ENCODE measurements at places on chromosomes 5 and 9. TPM values are rescaled to one million over a fixed set of nuclear protein-coding genes. Genes with fewer than 3 reads are reported as not detected.

DNA sequence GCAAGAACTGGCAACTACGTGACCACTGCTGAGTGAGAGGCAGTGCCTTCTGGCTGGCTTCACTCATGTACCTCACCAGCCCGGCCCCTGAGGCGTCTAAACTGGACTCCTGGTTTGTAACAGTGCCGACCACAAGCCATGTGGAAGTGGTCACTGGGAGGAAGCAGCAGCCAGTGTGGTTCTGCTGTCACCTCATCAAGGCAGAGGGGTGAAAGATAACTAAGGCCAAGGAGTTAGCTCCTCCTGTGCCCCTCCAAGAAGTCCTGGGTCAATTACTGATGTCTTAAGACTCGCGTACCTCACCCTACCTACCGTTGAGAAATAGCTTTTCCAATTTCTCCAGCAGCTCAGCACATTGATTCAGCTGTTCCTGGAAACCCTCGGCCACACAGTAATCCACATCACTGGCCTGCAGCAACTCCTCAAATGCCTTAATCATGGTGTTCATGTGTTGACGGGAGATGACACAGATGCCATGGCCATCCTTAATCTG is 142.9 kb downstream of the CDK5RAP2 start:
- no peak for DNase-seq

DNA sequence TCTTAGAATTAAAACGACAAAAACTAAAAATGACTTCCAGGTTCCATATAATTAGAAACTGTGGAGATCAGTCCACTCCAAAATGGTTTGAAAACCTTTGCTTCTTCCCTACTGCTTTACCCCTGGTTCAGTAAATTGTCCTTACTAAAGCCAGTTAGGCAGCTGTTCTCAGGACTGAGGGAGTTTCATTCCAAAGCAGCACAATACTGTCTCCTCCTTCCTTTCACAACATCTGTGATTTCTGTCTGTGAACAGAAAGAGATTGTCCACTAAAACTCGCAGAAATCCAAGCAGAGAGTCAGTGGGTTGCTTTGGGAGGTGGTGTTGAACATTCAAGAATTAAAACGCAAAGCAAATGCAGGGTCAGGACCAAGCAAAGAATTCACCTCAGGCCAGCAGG is 740.8 kb upstream of the ZNF608 start:
- DNase-seq = no peak

GRCh38 chr9:135324329-135324728 is 155.3 kb upstream of the PPP1R26 start:
- DNase-seq = no peak

- no peak for DNase-seq
Observed at GRCh38 chr9:132826131-132826530, 52.0 kb downstream of the AK8 start.

GRCh38 chr9:98410185-98410697 is 154.8 kb upstream of the TBC1D2 start:
- peak; percentile 5 for DNase-seq

TTC23L gene
- not detected for total RNA-seq
